Activated T-cell treated with anti-CD3 and anti-CD28 coated beads, Interleukin-2, amount 50 U/mL, for 72 hours (primary cell): ENCODE measurements at places on chromosomes 5 and 9.

- DNase-seq = no peak
Measured at GRCh38 chr5:2805080-2805479, 53.6 kb upstream of the IRX2 start.

DNA sequence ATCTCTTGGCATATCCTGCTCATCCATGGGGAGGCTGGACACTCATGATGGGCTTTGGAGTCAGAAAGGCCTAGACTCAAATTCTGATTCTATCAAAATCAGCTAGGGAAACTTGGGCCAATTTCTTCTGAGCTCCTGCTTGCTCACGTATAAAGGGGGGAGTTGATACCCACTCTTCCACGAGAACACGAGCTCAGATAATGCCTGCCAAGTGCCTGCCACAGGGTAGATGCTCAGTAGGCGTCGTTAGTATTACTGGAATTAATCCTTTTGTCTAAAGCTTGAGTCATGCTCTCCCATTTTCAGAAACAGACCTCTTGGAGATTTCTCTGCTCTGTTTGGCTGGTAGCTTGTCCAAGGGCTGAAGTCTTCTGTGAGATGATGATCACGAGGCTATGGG is 238.3 kb upstream of the MVB12B start:
- DNase-seq = no peak

- no peak for DNase-seq
Measured at GRCh38 chr5:132629230-132629944, 28.6 kb upstream of the IL13 start.

GRCh38 chr5:168847511-168848073 is 268.4 kb upstream of the PANK3 start:
- no peak for DNase-seq

GRCh38 chr9:117549444-117549843 is 134.6 kb upstream of the ASTN2 start:
- DNase-seq = no peak

- peak; percentile 1 for DNase-seq
Measured at GRCh38 chr9:41229408-41230401, 40.6 kb upstream of the ZNG1F start.

DNA sequence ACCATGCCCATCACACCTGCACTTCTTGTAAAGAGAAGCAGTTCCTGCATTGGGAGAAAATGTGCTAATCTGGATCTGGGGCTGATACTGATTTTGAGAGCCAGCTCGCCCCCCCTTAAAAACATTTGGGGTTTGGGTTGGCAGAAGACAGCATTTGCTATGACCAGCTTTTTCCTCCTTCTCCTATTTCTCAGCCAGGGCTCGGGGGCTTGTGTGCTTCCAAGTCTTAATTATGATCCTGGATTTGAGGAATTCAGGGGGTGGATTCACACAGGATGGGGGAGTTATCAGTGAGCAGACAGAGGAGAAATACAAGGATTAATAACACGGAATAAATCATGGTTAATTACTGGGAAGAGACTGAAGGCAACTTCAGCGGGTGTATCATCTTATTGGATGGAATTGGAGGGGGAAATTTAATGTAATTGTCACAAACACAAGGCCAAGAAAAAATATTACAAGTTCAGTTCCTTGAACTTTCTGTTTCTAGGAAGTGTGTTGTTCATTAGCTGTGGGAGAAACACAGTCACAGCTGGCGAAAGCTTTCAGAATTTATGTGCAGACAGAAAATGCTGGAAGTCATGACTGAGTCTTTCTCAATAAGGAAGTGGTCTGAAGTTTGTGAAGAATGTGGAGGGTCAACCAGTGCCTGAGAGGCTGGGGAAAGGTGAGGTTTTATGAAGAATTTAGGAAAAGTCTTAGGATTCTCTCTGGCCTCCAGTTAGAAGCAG is 15.3 kb downstream of the C9orf152 start:
- no peak for DNase-seq

GRCh38 chr5:52898961-52899680 is 90.0 kb upstream of the ITGA2 start:
- no peak for DNase-seq

DNA sequence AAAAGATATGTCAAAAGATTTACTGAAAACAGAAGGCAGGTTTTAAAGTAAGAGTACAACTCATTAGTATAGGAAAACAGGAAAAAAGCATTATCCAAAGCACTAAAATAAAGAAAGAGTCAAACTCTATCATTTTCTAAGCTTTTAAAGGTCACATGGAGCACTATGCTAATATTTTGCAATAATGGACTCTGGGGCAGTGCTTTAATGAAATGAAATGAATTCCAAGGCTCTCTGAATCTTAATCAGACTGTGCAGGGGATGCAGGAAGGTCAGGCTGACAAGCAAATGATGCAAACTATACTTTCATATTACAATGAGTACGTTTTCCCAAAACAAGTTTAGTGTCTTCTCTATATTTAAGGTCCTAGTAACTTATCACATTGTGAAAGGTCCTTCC is 981.9 kb upstream of the DMAC1 start:
- DNase-seq = no peak

GRCh38 chr5:53479590-53480415 is 626 bp upstream of the FST start:
- peak; percentile 44 for DNase-seq

DNA sequence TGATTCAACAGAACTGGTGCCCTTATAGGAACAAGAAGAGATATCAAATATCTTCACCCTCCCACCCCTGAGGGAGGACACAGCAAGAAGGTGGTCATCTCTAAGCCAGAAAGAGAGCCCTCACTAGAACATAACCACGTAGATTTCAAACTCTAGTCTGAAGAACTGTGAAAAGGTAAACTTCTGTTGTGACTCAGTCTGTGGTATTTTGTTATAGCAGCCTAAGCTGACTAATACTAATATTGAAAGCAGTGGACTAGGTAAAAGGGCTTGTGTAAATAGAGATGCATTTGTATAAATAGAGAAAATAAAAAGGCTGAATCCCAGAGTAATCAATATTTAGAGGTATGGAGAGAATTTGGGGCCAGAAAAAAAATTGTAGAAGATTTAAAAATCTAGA is 157.6 kb upstream of the CCNH start:
- no peak for DNase-seq

DNA sequence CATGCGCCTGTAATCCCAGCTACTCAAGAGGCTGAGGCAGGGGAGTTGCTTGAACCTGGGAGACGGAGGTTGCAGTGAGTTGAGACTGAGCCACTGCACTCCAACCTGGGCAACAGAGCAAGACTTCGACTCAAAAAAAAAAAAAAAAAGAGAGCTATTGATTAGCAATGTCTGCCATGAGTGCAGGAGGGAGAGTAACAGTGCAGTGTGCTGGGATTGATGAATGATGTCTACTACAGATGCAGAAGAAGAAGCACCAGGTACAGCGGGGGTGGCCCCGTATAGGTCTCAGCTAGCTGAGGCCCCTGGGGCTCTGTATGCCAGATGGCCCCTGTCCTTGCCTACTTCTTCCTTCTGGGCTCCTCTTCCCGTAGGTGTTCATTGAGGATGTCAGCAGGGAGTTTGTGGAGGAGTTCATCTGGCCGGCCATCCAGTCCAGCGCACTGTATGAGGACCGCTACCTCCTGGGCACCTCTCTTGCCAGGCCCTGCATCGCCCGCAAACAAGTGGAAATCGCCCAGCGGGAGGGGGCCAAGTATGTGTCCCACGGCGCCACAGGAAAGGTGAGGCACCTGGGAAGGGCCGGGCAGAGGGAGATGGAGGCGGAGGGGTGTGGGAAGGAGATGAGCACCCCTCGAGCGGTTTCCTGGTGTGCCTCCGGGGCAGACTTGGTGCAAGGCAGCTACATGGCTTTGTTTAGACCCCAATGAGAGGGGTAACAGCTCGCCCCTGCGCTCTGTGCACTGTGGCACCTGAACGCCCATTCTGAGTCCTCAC is 13.5 kb downstream of the ASS1 start:
- DNase-seq = no peak

- no peak for DNase-seq
Measured at GRCh38 chr9:35903049-35903448, 3.0 kb upstream of the HRCT1 start.

DNA sequence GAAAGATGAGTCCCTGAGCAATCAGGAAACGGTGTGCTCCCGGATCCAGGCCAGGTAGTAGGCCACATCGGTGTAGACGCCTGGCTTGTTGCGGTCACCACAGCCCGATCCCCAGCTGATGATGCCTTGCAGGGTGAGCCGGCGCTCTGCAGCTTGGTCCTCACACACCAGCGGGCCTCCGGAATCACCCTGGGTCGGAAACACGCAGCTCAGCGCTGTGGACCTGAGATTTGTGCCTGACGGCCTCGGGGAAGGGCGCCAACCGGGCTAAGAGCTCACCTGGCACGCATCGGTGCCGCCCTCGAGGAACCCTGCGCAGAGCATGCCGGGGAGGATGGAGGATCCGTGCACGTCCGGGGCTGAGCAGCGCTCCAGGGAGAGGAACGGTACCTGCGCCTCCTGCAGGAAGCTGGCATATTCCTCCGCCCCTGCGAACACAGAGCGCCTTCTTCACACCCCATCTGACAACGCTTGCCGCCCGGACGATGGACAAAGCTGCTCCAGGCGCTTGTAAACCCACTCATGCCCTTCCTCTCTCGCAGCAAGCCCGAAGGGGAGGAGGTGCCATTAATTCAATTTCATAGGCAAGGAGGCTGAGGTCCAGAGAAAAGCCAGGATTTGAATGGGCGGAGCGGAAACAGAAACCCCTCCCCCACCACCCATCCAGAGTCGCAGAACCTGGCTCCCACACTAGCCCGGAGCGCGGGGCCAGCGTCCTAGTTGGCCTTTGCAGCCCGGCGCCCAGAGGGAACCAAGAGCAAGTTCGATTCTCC is 2.0 kb upstream of the PFN3 start:
- peak; percentile 79 for DNase-seq

GRCh38 chr9:22214497-22215031 is 205.5 kb upstream of the CDKN2B start:
- no peak for DNase-seq

- no peak for DNase-seq
Measured at GRCh38 chr9:127114606-127115005, 7.8 kb downstream of the ANGPTL2 start.

DNA sequence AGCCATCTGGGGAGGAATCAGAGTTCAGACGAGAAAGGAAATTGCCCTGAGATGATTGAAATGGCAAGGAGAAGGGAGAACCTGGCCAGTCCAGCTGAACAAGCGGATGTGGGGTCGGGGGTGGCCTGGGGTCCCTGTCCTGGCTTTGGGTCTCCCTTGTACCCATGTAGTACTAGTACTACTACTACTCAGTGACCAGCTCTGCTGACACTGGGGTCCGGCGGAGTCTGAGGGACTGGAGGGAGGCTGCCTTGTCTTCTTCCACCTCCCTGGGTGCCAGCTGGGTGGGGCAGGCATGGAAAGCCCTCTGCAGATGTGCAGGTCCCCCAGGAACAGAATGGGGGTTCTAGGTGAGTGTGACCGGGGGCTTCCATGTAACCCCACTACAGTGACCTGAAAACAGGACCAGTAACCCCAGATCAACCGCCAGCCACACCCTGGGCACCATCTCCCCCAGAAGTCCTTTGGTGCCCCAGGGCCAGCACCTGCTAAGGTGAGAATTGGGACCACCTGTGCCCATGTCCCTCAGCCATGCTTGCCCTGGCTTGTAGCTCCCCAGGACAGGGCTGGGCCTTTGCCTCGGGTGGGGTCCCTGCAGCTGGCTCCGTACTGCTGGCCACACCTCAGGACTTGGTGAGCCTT is 89.1 kb upstream of the COL5A1 start:
- DNase-seq = no peak

DNA sequence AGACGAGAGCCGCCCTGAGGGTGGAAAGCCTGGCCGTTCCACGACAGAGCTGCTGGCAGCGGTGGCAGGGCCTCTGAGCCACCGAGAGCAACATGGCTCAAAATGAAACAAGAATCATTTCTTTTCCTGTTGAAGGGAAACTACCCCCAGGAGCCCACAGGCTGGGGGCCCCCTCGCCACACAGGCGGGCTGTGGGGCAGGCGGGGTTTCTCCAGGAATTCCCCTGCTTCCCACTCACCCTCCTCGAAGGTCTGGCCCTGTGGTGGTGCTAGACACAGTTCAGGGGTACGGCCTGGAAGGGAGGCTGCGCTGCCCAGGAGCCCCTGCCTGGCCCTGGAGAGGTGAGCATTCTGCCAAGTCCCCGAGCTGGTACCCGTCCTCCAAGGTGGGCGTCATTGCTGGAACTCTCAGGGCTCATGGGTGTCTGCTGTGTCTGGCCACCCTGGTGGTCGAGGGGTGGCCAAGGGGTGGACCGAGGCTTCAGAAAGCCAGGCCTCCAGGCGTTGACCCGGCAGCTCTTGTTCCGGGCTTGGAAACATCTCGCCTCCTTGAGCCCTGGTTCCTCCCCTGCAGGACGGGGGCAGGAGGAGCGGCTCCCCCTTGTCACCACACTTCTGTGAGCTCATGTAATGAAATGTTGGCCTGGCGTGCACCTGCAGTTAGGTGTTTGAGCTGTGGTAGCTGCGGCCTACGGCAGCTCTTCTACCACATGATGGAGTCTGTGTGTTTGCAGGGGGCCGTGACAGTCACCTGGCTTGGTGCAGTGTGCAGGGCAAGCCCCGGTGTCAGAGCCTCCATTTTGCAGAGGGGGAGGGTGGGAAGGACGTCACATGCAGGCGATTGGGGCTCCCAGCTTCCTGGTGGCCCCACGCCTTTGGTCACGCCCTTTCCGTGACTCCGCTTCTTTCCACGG is 65.3 kb downstream of the RXRA start:
- DNase-seq = peak; percentile 91

GRCh38 chr9:136928591-136928990 is 15.9 kb downstream of the FBXW5 start:
- no peak for DNase-seq

- no peak for DNase-seq
Measured at GRCh38 chr9:125646621-125647100, 60.3 kb downstream of the MAPKAP1 start.

- DNase-seq = no peak
Measured at GRCh38 chr9:119052339-119053030, 316.8 kb downstream of the BRINP1 start.

DNA sequence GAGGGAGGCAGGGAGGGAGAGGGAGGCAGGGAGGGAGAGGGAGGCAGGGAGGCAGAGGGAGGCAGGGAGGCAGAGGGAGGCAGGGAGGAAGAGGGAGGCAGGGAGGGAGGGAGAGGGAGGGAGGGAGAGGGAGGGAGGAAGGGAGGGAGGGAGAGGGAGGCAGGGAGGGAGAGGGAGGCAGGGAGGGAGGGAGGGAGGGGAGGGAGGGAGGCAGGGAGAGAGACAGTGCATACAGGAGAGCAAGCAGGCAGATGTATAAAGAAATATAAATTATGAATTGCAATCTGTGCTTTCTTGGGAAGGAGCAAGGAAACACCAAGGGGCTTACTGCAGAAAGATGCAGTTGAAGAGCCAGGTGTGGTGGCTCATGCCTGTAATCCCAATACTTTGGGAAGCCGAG is 147.2 kb upstream of the PANK3 start:
- no peak for DNase-seq
